ENCODE measurements at places on chromosomes 2 and 18. TPM values are rescaled to one million over a fixed set of nuclear protein-coding genes. Genes with fewer than 3 reads are reported as not detected.

DNA sequence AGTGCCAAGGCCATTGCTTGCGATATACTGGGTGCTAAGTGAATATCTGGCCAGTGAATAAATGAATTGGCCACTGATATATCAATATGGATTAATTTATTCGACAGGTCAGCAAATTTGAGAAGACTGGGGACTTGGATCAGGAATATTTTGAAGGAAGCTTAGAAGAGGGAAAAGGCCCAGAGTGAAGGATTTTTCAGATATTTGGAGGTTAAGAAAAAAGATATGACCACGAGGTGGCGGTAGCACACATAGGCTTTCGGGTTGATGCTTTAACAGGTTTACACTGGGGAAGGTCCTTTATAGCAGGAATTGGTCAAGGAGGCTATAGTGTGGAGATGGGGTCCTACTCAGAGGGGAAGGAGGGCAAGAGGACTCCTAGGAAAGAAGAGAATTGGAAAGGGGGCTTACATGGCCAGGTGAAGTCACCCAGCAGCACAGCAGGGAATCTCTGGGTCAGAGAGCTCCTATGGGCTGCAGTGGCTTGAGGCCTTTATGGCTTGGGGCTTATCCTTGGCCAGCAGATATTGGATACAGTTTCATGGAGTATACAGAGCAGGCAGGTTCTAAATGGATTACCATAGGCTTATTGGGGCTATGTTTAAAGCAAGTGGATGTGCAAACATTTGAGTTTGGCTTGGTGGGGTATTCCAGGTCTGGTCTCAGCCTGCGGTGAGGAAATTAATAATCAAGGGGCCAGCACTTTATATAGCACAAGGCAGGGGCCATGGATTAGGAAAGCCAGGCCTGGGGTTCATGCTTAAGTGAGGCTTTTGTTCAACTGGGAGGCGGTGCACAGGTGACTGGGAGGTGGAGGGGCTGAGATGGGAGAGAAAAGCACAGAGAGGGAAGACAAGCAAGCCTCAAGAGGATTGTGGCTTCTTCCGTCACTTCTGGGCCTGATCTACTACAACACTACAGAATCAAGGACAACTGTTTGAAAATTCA lies 9.7 kb downstream of the IL1RN start:
- no peak overlapping the region for H3K27ac ChIP-seq
- no peak overlapping the region for H3K4me3 ChIP-seq
- DNase-seq: peak; percentile 20
- no peaks in the 10 kb centered on the region for H3K36me3 ChIP-seq
- peaks cover 10% of the 10 kb centered on the region for H3K4me1 ChIP-seq
- H3K27me3 ChIP-seq: no peaks in the 10 kb centered on the region

DNA sequence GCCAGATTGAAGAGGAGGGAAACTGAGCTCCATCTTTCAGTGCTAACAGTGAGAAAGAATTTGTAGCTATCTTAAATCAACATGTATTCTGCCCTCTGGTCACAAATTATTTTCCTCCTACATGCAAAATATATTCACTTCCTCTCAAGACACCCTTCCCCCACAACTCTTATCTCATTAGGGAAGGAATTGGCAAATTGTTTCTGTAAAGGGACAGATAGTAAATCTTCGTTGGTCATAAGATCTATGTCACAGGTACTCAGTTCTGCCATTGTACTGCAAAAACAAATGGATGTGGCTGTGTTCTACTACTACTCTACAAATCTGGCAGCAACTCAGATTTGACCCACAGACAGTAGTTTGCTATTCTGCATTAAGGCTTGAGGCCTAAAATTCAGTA lies 53.0 kb upstream of the CYP20A1 start:
- H3K4me1 ChIP-seq: no peaks in the 10 kb centered on the region
- H3K4me3 ChIP-seq: no peak overlapping the region
- H3K36me3 ChIP-seq: peaks cover 6% of the 10 kb centered on the region
- no peak overlapping the region for H3K27ac ChIP-seq

DNA sequence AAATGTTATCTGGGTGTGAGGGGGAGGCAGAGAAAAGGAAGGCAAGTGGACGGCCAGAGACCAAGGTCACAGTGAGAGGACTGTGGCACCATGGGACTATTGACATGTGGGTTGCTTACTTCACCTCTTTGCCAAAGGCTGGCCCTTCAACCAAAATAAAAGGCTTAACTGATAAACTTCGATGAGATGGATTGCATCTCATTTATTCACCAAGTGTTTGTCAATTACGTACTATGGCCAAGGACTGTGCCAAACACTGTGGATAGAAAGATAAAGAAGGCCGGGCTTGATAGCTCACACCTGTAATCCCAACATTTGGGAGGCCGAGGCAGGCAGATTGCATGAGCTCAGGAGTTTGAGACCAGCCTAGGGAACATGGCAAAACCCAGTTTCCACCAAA lies 98.7 kb upstream of the CCBE1 start:
- no peaks in the 10 kb centered on the region for H3K4me1 ChIP-seq
- DNase-seq: no peak
- no peaks in the 10 kb centered on the region for H3K27me3 ChIP-seq

DNA sequence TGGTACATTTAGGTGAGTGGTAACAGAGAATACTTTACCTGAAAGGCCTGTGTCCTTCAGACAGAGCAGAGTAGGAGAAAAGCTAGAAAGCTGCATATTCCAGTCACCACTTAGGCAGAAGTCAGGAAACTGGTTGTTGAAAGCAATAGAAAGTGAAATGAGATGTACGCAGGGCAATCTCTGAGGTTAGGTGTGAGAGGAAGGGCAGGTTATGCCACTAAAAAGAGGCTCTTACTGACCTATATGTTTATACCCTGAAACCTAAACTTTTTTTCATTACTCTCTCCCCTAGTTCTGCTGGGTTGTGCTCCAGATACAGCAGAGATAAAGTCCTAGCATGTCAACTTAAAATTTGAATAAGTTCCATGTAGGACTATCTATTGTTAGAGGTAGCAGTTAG lies 93.5 kb downstream of the COX7A2L start:
- H3K4me3 ChIP-seq: no peak overlapping the region
- peaks cover 3% of the 10 kb centered on the region for H3K4me1 ChIP-seq
- H3K27me3 ChIP-seq: no peaks in the 10 kb centered on the region
- no peak for DNase-seq
- H3K36me3 ChIP-seq: peaks cover 48% of the 10 kb centered on the region

DNA sequence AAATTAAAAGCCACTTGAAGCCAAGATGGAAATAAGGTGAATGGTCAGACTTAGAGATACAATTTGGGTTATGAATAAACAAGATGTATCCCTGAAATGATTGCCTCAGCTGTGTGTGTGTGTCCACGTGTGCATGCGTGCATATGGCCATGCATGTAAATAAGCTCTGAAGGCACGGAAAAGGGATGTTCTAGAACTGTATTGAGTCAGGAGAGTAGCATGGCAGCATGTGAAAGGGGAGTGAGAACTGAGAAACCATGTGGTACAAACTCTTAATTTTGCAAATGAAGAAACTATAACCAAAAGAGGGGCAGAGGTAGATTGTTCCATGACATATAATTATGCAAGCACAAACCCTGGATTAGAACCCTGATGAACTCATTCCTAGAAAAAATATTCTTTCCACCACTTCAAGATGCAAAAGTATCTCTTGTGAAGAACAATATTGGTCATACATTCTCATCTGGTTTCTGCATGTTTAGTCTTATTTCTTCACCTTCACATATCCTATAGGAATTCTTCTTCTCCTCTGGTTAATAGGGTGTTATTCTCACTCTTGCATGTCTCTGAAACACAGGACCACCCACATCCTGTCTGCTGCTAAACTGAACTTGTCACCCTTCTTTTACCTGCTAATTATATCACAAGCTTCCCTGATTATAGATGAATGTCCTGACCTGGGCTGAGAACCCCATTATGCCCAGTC lies 455.8 kb downstream of the SETBP1 start:
- no peaks in the 10 kb centered on the region for H3K36me3 ChIP-seq
- no peak overlapping the region for H3K4me3 ChIP-seq
- no peaks in the 10 kb centered on the region for H3K4me1 ChIP-seq
- DNase-seq: no peak

- no peak overlapping the region for H3K27ac ChIP-seq
- no peaks in the 10 kb centered on the region for H3K27me3 ChIP-seq
- H3K36me3 ChIP-seq: no peaks in the 10 kb centered on the region
- no peak overlapping the region for H3K4me3 ChIP-seq
- no peak for DNase-seq
- H3K4me1 ChIP-seq: peaks cover 15% of the 10 kb centered on the region
Observed at GRCh38 chr2:39145906-39146421, 25.1 kb upstream of the SOS1 start.

DNA sequence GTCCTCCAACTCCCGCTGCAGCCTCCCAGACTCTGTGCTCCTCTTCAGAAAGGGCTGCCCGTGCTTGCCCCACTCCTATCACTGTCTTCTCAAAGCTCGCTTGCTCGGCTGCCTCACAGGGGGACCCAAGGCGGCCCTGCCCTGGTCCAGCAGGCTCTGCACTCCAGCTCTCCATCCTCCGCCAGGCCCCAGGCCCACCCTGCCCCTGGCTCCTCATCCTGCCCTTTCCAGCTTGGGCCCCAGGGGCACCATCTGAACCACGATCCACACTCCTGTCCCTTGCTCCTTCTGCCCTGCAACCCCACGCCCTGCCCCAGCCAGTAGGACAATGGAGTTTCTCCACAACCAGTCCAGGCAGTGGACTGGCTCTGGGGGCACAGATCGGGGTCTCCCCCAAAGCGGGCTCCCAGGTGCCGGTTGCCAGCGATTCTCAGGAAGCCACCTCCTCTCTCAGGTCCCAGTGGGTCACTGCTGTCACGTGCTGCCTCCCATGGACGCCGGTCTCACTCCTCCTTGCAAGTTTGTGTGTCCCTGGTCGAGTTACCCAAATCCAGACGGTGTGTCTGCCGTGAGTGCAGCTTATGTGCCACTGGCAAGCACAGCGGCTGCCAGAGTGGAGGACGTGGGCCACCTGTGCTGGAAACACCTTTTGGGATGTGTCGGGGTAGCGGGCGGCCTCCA lies 238.5 kb downstream of the HDAC4 start:
- no peak overlapping the region for H3K27ac ChIP-seq
- peak; percentile 25 for DNase-seq
- peaks cover 50% of the 10 kb centered on the region for H3K36me3 ChIP-seq
- H3K4me3 ChIP-seq: no peak overlapping the region
- peaks cover 25% of the 10 kb centered on the region for H3K4me1 ChIP-seq

GRCh38 chr2:181697126-181697525 lies 16.8 kb upstream of the NEUROD1 start:
- H3K4me3 ChIP-seq: no peak overlapping the region
- no peaks in the 10 kb centered on the region for H3K4me1 ChIP-seq
- no peak overlapping the region for H3K27ac ChIP-seq
- DNase-seq: no peak
- H3K27me3 ChIP-seq: peaks cover 13% of the 10 kb centered on the region

- H3K4me3 ChIP-seq: no peak overlapping the region
- H3K27me3 ChIP-seq: no peaks in the 10 kb centered on the region
- DNase-seq: no peak
- H3K4me1 ChIP-seq: no peaks in the 10 kb centered on the region
Observed at GRCh38 chr2:213722565-213722964, 438.3 kb downstream of the SPAG16 start.

DNA sequence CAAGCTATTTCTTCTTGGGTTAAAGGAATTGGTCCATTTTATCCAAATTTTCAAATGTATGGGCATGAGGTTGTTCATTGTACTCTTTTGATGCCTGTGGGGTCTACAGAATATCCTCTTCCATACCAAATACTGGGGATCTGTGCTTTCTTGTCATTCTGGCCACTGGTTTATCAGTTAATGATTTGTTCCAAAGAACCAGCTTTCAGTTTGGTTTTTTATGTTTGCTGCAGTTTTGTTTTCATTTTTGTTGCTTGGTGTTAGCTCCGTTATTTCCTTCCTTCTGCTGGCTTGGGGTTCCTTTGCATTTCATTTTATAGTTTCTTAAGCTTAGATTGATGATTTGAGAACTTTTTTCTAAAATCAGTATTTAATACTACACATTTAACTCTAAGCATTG lies 45.5 kb downstream of the SLC66A2 start:
- H3K4me1 ChIP-seq: no peaks in the 10 kb centered on the region
- H3K27ac ChIP-seq: no peak overlapping the region
- DNase-seq: no peak
- H3K27me3 ChIP-seq: no peaks in the 10 kb centered on the region

DNA sequence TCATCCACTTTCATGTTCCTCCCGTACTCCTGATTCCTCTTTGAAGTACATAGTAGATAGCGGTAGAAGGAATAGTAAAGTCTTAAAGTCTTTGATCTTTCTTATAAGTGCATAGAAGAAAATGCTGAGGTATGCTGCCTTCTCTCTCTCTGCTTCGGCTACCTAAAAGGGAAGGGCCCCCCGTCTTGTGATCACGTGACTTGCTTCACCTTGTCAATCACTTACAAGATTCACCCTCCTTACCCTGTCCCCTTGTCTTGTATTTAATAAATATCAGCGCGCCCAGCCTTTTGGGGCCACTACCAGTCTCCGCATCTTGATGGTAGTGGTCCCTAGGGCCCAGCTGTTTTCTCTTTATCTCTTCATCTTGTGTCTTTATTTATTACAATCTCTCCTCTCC lies 932.2 kb upstream of the FANCL start:
- no peaks in the 10 kb centered on the region for H3K4me1 ChIP-seq
- H3K36me3 ChIP-seq: no peaks in the 10 kb centered on the region
- H3K27ac ChIP-seq: no peak overlapping the region
- no peak overlapping the region for H3K4me3 ChIP-seq
- DNase-seq: no peak

- H3K27ac ChIP-seq: no peak overlapping the region
- H3K36me3 ChIP-seq: no peaks in the 10 kb centered on the region
- H3K27me3 ChIP-seq: no peaks in the 10 kb centered on the region
- DNase-seq: no peak
Observed at GRCh38 chr18:75625966-75626365, 198.5 kb upstream of the SMIM21 start.

- H3K4me3 ChIP-seq: no peak overlapping the region
- no peaks in the 10 kb centered on the region for H3K4me1 ChIP-seq
- H3K36me3 ChIP-seq: no peaks in the 10 kb centered on the region
- H3K27me3 ChIP-seq: peaks cover 11% of the 10 kb centered on the region
- H3K27ac ChIP-seq: no peak overlapping the region
Observed at GRCh38 chr18:9737472-9738121, 29.5 kb downstream of the RAB31 start.

DNA sequence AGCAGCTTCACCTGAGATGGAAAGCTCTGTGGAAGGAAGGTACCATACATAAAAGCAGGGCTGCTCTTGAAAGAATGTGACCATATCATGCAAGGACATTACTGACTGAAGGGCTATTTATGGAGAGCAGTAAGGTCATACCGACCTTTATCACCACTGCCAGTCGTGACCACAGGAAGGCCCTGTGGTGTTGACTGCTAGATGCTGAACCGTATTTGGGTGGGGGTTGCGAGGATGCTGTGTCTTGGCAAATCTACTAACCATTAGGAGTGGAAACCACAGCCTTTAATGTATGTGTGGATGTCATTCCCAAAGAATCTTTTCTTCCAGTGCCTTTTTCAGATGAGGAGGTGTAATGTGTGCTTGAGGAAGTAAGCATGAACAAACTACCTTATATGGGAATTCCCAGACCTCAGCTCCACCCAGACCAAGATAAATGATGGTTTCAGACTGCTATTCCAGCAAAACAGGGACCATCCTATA lies 60.8 kb downstream of the LIMS1 start:
- H3K36me3 ChIP-seq: no peaks in the 10 kb centered on the region
- H3K4me3 ChIP-seq: no peak overlapping the region
- no peak for DNase-seq
- H3K4me1 ChIP-seq: peaks cover 5% of the 10 kb centered on the region

- H3K4me1 ChIP-seq: no peaks in the 10 kb centered on the region
- H3K27me3 ChIP-seq: no peaks in the 10 kb centered on the region
- no peak overlapping the region for H3K4me3 ChIP-seq
- no peak overlapping the region for H3K27ac ChIP-seq
- DNase-seq: no peak
- peaks cover 11% of the 10 kb centered on the region for H3K36me3 ChIP-seq
Observed at GRCh38 chr2:232126301-232127099, 165.0 kb downstream of the DIS3L2 start.

ESPNL gene
- not detected for total RNA-seq

REG3A gene
- total RNA-seq: not detected
